Activated CD8-positive, alpha-beta T cell treated with anti-CD3 and anti-CD28 coated beads for 36 hours (primary cell): ENCODE measurements at places on chromosomes 13 and 19. TPM values are rescaled to one million over a fixed set of nuclear protein-coding genes. Genes with fewer than 3 reads are reported as not detected.

GRCh38 chr19:4473763-4474513 is 1.8 kb downstream of the HDGFL2 start:
- H3K4me3 ChIP-seq: peak overlapping the region; percentile 79
- no peak for DNase-seq
- peaks cover 21% of the 10 kb centered on the region for H3K4me1 ChIP-seq
- H3K27ac ChIP-seq: peak overlapping the region; percentile 14

GRCh38 chr13:43356567-43356966 is 333.2 kb downstream of the DNAJC15 start:
- no peaks in the 10 kb centered on the region for H3K36me3 ChIP-seq
- H3K4me1 ChIP-seq: no peaks in the 10 kb centered on the region
- no peak overlapping the region for H3K27ac ChIP-seq
- DNase-seq: no peak
- no peak overlapping the region for H3K4me3 ChIP-seq

GRCh38 chr13:95060014-95060519 is 241.2 kb downstream of the ABCC4 start:
- no peak overlapping the region for H3K4me3 ChIP-seq
- H3K36me3 ChIP-seq: peaks cover 9% of the 10 kb centered on the region
- DNase-seq: no peak
- no peaks in the 10 kb centered on the region for H3K27me3 ChIP-seq
- no peaks in the 10 kb centered on the region for H3K4me1 ChIP-seq

DNA sequence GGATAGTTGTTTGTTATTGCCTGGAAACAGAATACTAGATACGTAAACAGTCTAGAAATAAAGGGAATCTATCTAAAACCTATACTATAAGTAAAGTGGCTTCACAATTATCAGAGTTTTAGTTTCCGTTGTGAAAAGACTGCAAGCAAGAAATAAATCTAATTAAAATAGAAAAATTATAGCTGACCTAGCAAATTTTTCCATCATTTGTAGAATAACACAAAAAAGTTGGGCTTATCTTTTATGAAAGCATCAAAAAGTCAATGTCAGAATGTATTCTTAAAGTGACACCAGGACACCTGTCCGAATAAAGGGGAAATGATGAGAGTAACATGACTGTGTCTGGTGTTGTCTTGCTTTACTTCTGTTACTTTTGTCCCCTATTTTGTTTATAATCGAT is 1248.9 kb upstream of the MIR17HG start:
- DNase-seq: no peak
- H3K27me3 ChIP-seq: no peaks in the 10 kb centered on the region
- H3K27ac ChIP-seq: no peak overlapping the region
- H3K4me3 ChIP-seq: no peak overlapping the region
- H3K4me1 ChIP-seq: no peaks in the 10 kb centered on the region

DNA sequence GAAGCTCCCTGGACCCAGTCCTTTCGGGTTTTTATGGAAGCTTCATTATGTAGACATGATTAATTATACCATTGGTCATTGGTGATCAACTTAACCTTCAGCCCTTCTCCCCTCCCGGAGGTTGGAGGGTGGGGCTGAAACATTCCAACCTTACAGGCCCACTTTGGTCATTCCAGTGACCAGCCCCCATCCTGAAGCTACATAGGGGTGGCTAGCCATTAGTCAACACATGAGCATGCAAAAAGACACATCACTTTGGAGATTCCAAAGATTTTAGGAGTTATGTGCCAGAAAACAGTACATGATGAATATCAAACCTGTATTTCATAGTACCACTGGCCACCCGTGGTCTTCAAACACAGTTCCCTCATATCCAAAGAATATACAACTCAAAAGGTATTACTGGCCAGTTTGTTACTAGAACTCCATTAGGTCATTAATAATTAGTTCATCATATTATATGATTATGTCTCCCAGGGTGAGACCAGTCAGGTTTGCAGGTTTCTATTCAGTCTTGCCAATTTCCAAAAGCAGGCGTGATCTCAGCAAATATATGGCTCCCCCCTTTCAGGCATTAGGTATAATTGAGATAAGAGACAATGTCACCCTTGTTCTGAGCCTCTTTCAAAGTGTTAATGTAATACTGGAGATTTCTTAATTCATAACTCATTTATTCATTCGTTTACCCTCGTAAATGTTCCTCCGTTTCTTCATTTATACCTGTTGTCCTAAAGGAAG is 11.1 kb downstream of the PPP5C start:
- DNase-seq: no peak
- H3K27me3 ChIP-seq: no peaks in the 10 kb centered on the region
- H3K4me1 ChIP-seq: peaks cover 45% of the 10 kb centered on the region
- no peak overlapping the region for H3K27ac ChIP-seq
- H3K4me3 ChIP-seq: no peak overlapping the region

GRCh38 chr19:43774103-43774939 is 6.5 kb downstream of the KCNN4 start:
- no peaks in the 10 kb centered on the region for H3K27me3 ChIP-seq
- H3K4me1 ChIP-seq: peaks cover 31% of the 10 kb centered on the region
- no peak overlapping the region for H3K4me3 ChIP-seq

DNA sequence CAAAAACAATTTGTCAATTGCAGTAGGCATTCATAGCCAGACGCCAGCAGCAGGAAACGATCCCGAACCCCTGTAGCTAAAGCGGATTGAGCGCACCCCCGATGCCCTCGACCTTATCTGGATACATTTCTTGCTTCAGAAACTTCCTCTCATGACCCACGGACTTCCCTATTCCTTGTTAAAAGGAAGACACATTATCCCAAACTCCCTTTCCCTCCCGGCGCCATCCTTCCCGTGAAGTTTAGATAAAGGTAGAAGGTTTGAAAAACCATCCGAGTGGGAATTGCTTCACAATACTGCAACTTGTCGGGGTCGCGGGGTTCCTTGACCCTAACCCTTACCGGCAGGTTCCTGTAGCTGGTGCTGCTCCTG is 977 bp downstream of the PCDH20 start:
- no peak overlapping the region for H3K27ac ChIP-seq
- H3K4me1 ChIP-seq: no peaks in the 10 kb centered on the region
- H3K36me3 ChIP-seq: no peaks in the 10 kb centered on the region
- H3K4me3 ChIP-seq: no peak overlapping the region
- H3K27me3 ChIP-seq: peaks cover 28% of the 10 kb centered on the region

DNA sequence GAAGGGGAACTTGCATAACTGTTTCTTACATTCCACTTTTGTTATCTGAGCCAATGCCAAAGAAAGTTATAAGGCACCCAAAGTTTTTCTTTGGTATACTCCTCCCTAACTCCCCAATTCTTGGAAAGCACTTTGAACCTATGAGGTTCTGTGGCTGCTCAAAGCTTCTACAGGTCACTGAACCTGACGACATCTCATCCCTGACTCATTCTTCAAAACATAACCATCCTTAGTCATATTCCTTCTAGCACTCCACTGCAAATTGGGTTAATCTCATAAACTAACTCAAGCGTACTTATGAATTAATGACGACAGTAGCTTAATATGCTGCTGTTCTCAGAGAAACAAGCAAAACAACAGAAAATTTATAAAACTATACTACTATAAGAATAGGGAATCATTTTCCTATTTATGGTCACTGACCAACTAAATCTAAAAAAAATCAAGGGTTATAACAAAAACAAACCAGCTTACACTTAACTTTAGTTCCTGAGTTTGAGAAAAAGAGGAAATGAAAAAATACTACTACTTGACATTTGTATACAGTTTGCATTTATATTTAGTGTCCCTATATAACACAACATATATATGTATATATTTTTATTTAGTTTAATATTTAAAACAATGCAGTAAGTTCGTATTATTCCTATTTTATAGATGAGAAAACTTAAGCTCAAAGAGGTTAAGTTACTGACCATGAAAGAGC is 69.1 kb downstream of the CAB39L start:
- H3K27ac ChIP-seq: no peak overlapping the region
- no peaks in the 10 kb centered on the region for H3K36me3 ChIP-seq
- no peak overlapping the region for H3K4me3 ChIP-seq
- peaks cover 19% of the 10 kb centered on the region for H3K4me1 ChIP-seq
- peaks cover 6% of the 10 kb centered on the region for H3K27me3 ChIP-seq

GRCh38 chr13:32997399-32997798 is 18.8 kb upstream of the KL start:
- no peaks in the 10 kb centered on the region for H3K4me1 ChIP-seq
- no peaks in the 10 kb centered on the region for H3K27me3 ChIP-seq
- no peak overlapping the region for H3K27ac ChIP-seq
- H3K4me3 ChIP-seq: no peak overlapping the region
- DNase-seq: no peak
- H3K36me3 ChIP-seq: no peaks in the 10 kb centered on the region

GRCh38 chr19:497869-498510 is 1.7 kb downstream of the MADCAM1 start:
- DNase-seq: no peak
- H3K36me3 ChIP-seq: no peaks in the 10 kb centered on the region
- no peak overlapping the region for H3K27ac ChIP-seq
- H3K27me3 ChIP-seq: peaks cover 18% of the 10 kb centered on the region
- no peak overlapping the region for H3K4me3 ChIP-seq

GRCh38 chr13:33379608-33380007 is 94.1 kb upstream of the STARD13 start:
- DNase-seq: no peak
- H3K4me3 ChIP-seq: no peak overlapping the region
- H3K27ac ChIP-seq: no peak overlapping the region
- no peaks in the 10 kb centered on the region for H3K36me3 ChIP-seq
- no peaks in the 10 kb centered on the region for H3K4me1 ChIP-seq

The PABPC3 gene
- total RNA-seq: 1.9 TPM

The SYCN gene
- total RNA-seq: not detected

The CHMP2A gene
- total RNA-seq: 88.3 TPM

The LRRC63 gene
- 0.47 TPM for total RNA-seq

The LILRB4 gene
- total RNA-seq: not detected

The PSG7 gene
- total RNA-seq: not detected

The GPR180 gene
- 7.5 TPM for total RNA-seq

The LRP3 gene
- total RNA-seq: 0.27 TPM
